T-helper 2 cell treated with Interferon-gamma antibody and Interleukin-4, amounts not matched to agents 100 ng/mL and 5 ng/mL, for 36 hours (primary cell): ENCODE measurements at places on chromosomes 11 and 22. TPM values are rescaled to one million over a fixed set of nuclear protein-coding genes. Genes with fewer than 3 reads are reported as not detected.

OR52B2 gene
- total RNA-seq: not detected in 2 replicates

ARHGAP20 gene
- total RNA-seq: not detected in 2 replicates

SLC22A9 gene
- not detected in 2 replicates for total RNA-seq

MPEG1 gene
- total RNA-seq: 0.05 TPM in 1 of 2 replicates, not detected in the other

WT1 gene
- total RNA-seq: not detected in 2 replicates

MN1 gene
- total RNA-seq: 0.23 and 0.27 TPM in 2 replicates

OR52I2 gene
- not detected in 2 replicates for total RNA-seq

TRIM48 gene
- not detected in 2 replicates for total RNA-seq

TUB gene
- 0.23 and 0.25 TPM in 2 replicates for total RNA-seq

KRTAP5-9 gene
- 0.18 and 0.39 TPM in 2 replicates for total RNA-seq

KCNE3 gene
- not detected in 2 replicates for total RNA-seq

ELFN2 gene
- 0.07 and 0.20 TPM in 2 replicates for total RNA-seq

FOLR2 gene
- not detected in 2 replicates for total RNA-seq

DMC1 gene
- total RNA-seq: 12.5 and 13.0 TPM in 2 replicates

MCHR1 gene
- not detected in 2 replicates for total RNA-seq

SERHL2 gene
- total RNA-seq: 0.86 and 1.0 TPM in 2 replicates

ALDH3B2 gene
- total RNA-seq: not detected in 2 replicates

SLC35F2 gene
- total RNA-seq: 9.9 and 10.8 TPM in 2 replicates

SERPING1 gene
- not detected in 2 replicates for total RNA-seq

RAC2 gene
- 806 and 809 TPM in 2 replicates for total RNA-seq

GAB4 gene
- total RNA-seq: not detected in 2 replicates

SLC35E4 gene
- 2.4 and 2.6 TPM in 2 replicates for total RNA-seq
